ENCODE measurements at places on chromosomes 2 and 18.

DNA sequence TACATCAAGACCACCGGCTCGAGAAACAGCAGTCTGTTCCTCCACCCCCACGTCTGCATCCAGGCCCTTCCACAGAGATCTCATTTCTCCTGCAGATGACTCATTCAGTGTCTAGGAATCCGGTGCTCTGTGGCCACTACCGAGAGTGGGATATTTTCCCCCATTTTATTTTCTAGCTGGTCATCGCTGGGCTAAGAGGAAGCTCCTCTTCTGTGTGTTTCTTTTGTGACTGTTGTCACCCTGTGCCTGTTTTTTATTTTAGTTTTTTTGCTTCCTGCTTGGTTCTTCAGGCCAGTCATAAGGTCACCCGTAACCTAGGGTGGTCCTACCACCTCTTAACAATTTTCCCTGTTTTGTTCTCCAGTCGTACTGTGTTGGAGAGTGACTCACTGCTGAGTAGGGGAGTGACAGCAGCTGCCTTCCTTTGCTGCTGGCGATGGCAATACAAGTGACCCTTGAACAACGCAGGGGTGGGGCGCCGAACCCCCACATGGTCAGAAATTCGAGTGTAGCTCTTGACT is 6.7 kb downstream of the RAMP1 start:
- DNase-seq: no peak

DNA sequence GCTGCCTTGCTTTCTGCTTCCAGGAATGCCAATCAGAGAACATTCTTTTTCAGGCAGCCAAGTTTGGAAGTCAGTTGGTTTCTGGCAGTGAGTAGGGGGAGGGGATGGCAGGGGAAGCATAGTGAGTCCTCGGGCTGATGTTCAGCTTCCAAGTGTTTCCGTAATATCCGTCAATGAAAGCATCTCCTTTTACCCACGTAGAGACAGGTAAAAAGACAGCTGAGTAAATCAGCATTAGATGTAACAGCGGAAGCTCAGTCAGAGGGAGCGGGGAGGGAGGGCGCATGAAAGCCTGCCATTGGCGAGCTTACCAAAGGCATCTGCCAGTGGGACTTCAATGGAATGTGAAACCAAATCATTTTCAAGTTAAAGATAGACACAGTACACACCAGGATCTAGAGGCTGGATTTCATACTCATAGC is 117.1 kb upstream of the DTNA start:
- no peak for DNase-seq

DNA sequence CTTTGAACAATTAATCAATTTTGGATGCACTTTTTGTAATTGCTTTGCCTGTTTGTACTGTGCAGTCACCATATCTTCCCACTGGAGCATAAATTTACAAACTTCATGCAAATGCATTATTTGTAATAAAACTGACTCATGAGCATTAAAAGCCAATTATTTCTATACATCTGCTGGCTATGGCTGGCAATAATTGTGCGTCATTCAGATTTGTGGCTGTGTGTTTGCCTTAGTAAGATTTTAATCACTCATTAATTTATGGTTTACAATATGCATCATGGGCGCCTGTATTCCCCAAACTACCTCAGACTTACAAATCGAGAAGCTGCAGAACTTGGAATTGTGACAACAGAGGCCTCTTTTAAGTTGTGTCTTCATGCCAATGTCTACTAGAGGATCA is 132.4 kb upstream of the TRIB2 start:
- DNase-seq: no peak

DNA sequence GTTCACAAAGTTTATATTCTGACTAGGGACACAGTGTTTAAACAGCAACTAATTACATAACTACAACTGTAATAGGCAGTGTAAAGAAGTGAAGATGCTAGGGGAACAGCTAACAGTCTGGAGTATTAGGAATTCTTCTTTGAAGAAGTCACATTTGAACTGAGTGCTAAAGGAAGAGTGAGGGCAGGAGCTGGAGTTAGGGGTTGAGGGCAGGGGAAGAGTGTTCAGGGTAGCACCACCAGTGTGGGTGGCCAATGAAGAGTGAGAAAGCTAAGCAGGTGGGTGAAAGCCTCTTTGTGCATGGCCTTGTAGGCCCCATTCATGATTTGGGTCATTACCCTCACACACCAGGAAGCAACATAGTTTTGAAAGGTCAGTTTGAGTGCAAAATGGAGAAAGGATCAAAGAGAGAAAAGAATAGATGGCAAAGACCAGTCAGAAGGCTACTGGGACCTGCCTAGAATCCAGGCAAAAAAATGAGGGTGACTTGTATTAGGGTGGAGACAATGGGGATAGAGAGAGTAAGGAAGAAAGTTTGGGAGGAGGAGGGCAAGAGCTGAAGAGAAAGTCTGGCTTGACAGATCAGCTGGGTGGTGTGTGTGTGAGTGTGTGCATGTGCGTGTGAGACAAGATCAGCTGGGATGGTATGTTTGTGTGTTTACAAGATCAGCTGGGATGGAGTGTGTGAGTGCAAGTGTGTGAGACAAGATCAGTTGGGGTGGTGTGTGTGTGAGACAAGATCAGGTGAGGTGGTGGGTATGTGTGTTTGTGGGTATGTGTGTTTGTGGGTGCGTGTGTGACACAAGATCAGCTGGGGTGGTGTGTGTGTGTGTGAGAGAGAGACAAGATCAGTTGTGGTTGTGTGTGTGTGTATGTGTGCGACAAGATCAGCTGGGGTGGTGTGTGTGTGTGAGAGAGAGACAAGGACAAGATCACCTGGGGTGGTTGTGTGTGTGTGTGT is 43.6 kb upstream of the AGPS start:
- no peak for DNase-seq

All from upper lobe of left lung (tissue), 6 donors.